IPS DF 6.9 (cell line): ENCODE measurements at places on chromosomes 6 and 20.

- H3K27me3 ChIP-seq: peaks cover 10% of the 10 kb centered on the region
- no peak overlapping the region for H3K4me3 ChIP-seq
- no peak overlapping the region for H3K27ac ChIP-seq
- H3K36me3 ChIP-seq: no peaks in the 10 kb centered on the region
Observed at GRCh38 chr20:46255440-46256104, 52.7 kb downstream of the CDH22 start.

GRCh38 chr6:56749632-56750151 is 107.0 kb upstream of the DST start:
- no peak overlapping the region for H3K27ac ChIP-seq
- H3K27me3 ChIP-seq: no peaks in the 10 kb centered on the region
- H3K4me3 ChIP-seq: no peak overlapping the region
- no peak for DNase-seq
- peaks cover 2% of the 10 kb centered on the region; the same call in 1 of the 2 replicates for H3K4me1 ChIP-seq

- no peak for DNase-seq
- no peak overlapping the region for H3K4me3 ChIP-seq
- 0 out of 2 replicates have a peak, but pooled peaks cover 3% of the 10 kb centered on the region for H3K36me3 ChIP-seq
- H3K27ac ChIP-seq: no peak overlapping the region
- H3K4me1 ChIP-seq: no peaks in the 10 kb centered on the region
Observed at GRCh38 chr20:32329817-32330554, 28.1 kb upstream of the ASXL1 start.

DNA sequence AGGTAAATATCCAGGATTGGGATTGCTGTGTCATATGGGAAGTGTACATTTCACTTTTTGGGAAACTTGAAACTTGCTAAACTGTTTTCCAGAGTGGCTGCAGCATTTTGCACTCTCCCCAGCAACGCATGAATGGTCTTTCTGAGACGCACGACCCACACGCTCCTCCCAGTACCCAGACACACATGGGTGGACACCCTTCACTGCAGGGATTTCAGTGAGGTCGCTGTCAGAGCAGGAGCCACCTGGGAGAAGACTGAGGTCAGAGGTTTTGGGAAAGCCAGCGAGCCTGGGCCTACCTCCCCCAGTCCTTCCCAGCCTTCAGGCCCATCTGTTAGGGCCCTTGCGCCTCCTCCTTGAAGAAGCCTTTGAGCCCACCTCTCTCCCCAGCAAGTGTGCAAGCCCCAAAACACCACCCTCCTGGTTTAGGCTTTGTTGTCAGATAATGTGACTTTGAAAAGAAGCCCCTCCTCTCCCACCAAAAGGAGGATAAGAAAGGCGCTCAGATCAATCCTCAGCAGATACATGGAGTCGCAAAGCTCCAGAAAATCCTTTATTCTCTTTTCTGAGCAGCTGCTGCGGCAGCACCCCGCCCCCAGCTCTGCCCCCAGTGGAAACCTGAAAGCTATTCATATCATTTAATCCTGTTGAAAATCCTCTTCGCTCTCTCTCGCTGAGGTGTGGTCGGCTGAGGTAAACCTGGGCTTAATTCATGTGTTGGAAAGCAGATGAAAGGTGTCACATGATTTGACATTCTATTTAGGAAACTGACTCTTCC is 12.7 kb upstream of the JAG1 start:
- no peaks in the 10 kb centered on the region for H3K27me3 ChIP-seq
- H3K36me3 ChIP-seq: no peaks in the 10 kb centered on the region
- no peak overlapping the region for H3K27ac ChIP-seq
- peaks cover 1% of the 10 kb centered on the region; the same call in 1 of the 2 replicates for H3K4me1 ChIP-seq
- H3K4me3 ChIP-seq: no peak overlapping the region

DNA sequence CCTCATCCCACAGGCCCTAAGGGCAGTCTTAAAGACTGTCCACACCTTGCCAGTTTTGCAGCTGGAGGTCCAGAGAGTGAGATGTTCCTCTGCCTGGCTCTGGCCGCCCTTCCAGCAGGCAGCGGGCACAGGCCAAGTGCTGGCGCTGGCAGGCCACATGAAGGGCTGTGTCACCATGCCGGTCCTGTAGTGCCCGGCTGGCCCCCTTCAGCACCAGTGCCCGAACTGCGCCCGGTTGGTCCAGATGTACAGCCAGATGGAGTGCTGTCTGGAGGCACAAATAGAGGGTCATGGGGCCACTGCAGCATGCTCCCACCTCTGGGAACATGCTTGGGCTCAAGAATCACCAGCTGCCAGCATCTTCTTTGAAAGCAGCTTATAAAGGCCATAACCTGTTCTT is 3.8 kb downstream of the NFKBIE start:
- no peak overlapping the region for H3K27ac ChIP-seq

- H3K4me1 ChIP-seq: no peaks in the 10 kb centered on the region
- no peaks in the 10 kb centered on the region for H3K36me3 ChIP-seq
- H3K27me3 ChIP-seq: no peaks in the 10 kb centered on the region
- no peak for DNase-seq
- no peak overlapping the region for H3K4me3 ChIP-seq
- no peak overlapping the region for H3K27ac ChIP-seq
Observed at GRCh38 chr6:161482517-161482858, 208.6 kb upstream of the AGPAT4 start.

DNA sequence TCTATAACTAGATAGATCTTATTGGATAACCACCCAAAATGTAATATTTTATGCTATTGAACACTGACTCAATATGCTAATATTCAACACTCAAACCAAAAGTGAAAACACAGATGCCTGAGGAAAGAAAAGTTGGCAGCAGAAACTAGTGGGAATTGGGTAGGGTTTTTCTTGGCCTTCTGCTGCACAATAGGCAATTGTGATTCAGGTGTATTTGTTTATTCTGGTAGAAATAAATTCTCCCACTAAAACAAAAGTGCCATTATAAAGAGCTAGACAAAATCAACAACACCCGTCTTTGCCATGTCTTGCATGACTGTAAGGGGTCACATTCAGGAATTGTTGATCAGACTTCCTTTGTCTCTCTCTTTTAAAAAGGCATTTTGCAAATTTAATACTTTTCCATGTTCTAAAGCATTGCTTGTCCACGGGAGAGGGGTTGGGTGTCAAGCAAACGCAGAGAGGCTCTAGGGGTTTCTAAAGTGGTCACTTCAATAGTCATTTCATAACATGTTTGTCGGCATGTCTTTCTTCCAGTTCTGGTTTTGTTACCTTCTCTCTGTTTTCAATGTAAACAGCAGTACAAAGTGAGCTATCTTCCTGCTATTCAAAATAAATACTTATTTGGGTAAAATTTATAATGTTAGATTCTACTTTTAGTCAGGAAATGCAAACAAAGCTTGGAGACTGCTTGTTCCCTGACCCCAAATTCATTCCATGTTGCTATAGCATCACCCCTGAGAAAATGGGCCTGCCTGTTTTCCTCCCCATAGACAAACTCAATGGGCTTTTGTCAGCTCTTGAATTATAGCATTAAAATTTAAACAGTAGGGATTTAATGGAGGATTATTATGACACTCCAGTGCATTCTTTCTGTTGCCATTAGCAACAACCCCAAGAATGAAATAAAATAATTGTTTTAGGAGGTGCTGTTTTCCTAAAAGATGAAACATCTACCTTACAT is 217.0 kb upstream of the CCN2 start:
- DNase-seq: no peak
- H3K27me3 ChIP-seq: no peaks in the 10 kb centered on the region
- H3K4me3 ChIP-seq: no peak overlapping the region
- H3K27ac ChIP-seq: no peak overlapping the region
- no peaks in the 10 kb centered on the region; the same call in 1 of the 2 replicates for H3K4me1 ChIP-seq
